ENCODE measurements at places on chromosomes 5 and 9. TPM values are rescaled to one million over a fixed set of nuclear protein-coding genes. Genes with fewer than 3 reads are reported as not detected.

GRCh38 chr5:55033568-55033967 lies 9.5 kb downstream of the GZMK start:
- DNase-seq, result no peak

COL5A1 gene
- total RNA-seq, result 0.07 TPM

OR1Q1 gene
- not detected for total RNA-seq

DNA sequence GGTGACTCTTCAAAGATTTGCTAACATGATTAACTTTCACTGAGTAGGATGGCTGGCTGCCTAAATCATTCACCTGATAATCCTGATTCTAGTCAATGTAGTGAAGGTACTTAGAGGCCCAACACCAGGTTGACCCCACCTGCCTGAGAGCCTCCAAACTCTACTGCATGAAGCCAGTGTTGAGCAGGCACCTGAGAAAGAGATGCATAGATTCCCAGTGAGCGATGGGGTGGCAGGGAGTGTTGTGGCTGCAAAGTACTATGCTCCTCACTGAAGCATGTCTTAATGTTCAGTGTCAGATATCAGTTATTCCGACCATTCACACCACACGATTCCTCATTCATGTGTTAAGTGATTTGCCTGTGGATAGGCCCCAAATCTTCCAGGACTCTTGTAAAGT lies 804.4 kb downstream of the TLE4 start:
- DNase-seq, result no peak

DNA sequence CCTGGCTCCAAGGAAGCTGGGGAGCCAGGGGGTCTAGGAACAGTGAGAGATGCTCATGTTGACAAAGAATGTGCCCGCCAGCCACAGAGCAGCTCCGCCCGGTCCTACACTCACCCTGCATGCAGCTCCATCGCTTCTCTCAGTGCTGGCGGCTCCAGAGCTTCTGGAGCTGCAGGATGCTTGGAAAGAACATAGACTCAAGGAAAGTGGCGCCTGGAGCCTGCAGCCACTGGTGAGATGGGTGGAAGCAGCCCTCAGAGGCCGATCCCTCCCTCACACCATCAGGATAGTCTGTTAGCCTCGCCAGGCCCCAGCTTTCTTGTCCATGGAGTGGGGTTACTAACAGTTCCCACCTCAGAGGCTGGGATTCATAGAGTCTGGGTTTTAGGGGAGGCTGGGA lies 26.4 kb upstream of the SLC6A19 start:
- no peak for DNase-seq

PHF24 gene
- total RNA-seq, result 0.09 TPM

TMEM215 gene
- not detected for total RNA-seq

Measured in activated CD4-positive, alpha-beta T cell treated with anti-CD3 and anti-CD28 coated beads for 36 hours (primary cell).